ENCODE measurements at places on chromosomes 1 and 21.

DNA sequence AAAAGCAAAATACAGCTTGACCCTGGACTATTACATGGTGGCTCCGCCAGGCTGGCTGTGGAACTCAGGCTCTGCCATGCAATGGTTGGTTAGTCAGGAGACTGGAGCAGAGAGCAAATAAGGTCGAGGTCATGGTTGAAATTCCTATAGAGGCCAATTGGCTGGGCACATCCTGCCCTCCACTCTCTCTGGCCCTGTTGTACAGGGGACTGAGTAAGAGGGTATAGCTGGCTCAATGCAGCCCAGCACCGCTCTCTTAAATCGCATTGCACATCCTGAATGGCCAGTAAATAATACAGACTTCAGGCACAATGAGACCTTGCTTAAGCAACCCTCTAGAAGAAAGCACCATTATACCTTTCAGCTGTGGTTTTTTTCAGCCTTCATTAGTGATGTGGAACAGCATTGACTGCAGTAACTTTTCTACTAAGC lies 59.3 kb upstream of the PPP2R5A start:
- DNase-seq = no peak

DNA sequence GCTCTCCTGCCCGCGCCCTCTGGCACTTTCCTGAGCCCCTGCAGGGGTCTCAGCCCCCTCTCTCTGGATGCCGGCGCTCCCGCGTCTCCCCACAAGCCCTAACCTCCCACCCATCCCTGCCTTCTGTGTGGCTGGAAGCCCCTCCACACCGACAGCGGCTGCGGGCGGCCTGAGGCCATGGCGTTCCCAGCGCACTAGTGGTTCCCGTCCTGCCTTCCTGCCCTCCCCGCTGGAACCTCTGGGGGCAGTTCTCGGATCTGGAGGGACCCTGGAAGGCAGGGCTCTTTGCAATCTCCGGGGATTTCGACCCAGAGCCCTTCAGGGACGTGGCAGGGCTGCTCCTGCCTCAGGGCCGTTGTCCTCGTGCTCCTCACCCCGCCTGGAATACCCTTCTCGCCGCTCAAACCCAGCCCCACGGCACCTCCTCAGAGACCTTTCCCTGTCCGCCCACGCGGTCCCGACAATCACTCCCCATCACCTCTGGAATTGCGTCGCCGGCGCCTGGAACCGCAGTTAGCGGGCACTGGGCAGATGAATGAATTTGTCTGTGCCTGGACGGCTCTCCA lies 493 bp upstream of the ESPN start:
- no peak for DNase-seq

- no peak for DNase-seq
Observed at GRCh38 chr1:43035821-43036741, 77.4 kb upstream of the SLC2A1 start.

- no peak for DNase-seq
Observed at GRCh38 chr1:7109901-7110300, 324.6 kb downstream of the CAMTA1 start.

- DNase-seq = no peak
Observed at GRCh38 chr1:90831910-90832309, 114.8 kb upstream of the BARHL2 start.

DNA sequence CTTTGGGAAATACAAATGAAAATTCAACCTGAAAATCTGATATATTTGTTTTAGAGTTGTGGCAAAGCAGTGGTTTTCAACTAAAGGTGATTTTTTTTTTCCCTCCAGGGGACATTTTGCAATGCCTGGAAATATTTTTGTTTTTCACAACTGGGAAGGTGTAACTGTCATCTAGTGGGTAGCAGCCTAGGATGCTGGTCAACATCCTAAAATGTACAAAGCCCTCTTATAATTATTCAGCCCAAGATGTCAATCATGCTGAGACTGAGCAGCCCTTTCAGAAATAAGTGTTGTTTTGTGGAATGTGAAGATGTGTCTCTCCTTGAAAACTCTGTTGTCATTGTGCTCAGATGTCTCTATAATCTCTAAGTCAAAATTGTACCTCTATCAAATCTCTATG lies 95.2 kb upstream of the NCAM2 start:
- DNase-seq = no peak

DNA sequence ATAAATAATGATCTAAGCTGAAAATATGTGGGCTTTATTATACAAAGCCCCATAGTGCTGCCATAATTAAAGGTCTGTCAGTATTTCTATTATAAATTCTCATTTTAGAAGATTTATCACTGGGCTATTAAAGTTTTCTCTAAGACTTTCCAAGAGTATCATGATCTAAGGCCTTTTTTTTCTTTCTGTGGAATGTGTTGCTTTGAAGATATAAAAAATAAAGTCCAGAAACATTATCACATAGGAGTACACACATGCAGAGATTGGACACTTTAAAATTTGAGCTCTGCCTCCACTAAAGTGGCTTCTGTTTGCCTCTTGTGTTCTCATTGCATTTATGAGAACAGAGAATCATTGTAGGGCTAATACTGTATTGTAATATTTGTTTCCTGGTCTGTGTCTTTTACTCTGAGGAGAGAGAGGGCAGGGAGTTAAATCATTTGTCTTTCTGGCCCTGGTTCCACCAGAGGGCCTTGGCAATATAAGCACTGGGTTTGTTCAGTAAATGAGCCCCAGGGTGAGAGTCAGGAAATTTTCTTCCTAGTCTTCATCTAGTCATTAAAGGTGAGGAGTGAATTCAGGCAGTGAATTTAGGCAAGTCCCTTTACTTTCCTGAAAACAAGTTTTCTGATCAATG lies 70.2 kb downstream of the NFIA start:
- no peak for DNase-seq

DNA sequence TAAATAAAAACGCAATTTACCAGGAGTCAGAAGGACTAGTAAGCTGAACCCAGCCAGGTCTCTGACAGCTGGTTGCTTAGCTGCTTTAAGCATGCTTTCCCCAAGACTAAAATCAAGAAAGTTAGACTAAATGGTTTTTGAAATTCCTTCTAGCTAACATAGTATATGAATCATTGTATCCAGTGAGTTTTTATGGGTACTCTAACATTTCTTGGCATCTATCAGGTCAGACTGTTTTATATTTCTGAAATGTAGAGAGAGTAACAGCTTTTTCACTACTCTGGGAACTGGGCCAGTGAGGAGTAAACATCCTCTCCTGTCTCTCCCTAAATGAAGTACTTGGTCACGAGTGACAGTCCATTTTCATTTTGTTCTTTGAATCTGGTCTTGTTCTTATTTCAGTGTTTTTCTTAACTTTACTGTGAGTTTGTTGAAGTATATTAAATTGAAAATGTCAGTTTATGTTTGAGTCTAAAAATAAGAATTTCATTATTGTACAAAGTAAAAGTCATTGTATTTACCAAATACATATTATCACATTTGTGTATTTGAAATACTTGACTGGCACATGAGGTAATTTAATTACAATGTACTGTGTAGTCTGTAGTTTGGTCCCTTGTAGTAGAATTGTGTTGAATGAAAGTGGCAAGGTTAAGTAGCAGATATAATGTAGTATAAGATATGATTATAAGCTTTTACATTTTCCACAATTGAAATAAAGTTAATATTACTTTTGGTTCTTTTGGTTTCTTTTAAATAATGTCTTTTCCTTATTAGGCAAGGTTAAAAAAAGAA lies 47.6 kb downstream of the PKN2 start:
- DNase-seq = peak; percentile 15

DNA sequence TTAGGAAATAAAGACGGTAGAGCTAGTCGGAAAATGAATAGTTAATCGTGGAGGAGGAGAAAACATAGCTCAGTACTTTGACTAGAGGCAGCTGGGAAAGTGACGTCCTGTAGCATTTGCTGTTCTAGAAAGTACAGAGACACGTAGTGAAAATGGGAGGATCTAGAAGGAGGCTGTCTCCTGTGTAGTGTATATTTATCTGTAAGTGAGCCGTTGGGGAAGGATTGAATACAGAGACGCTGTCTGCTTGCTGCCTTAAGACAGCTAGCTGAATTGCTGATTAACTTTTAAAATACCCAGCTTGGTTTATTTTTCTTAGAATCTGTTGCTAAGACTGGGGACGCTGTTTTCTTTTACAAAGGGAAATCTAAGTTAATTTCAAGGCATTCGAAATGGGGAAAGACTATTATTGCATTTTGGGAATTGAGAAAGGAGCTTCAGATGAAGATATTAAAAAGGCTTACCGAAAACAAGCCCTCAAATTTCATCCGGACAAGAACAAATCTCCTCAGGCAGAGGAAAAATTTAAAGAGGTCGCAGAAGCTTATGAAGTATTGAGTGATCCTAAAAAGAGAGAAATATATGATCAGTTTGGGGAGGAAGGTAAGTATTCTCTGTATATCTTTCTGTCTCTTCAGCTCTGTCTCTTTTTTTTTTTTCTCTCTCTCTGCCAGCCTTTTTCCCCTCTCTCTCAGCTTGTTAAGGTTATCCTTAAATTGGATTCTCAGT lies at the start of gene DNAJB4:
Gene DNAJB4, plus strand, starts transcription at position 221 of the 729 bp plus-strand sequence. Its CDS starts 172 bp downstream, at position 393.
- DNase-seq = peak; percentile 71

DNA sequence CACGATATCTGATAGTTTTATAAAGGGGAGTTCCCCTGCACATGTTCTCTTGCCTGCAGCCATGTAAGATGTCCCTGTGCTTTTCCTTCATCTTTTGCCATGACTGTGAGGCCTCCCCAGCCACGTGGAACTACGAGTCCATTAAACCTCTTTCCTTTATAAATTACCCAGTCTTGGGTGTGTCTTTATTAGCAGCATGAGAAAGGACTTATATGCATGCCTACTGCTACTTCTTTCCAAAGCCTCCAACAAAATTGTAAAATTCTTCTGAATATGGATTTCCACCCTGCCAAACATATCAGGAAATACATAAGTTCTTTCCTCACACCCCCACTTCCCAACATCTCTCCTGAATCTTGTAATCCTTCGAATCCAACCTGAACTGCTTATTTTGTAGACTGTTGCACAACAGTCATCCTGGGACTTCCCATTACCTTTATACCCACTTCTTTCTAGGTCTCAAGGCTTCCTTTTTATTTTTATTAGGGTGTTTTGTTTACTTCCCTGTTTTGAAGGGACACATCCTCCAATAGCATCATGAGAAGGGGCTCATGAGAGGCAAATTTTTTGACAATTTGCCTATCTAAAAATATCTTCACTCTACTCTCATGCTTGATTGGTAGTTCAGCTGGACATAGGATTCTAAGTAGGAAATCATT lies 67.5 kb upstream of the MUTYH start:
- no peak for DNase-seq

DNA sequence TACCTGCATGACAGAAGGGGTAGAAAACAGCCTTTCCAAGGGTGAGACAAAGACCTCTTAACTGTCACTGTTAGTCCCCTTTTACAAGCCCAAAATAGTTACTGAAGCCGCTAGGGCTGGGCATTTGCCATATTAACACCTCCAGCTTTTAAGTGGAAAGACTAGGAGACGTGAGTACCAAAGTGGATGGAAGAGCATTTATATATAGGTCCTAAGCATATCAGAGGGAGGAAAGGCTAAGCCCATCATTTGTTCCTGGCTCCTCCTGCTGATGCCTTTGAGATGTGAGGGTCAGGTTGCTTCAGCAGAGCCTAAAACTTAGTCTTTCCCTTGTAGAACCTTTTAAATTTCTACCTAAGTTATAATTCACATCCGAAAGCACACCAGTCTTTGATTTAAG lies 25.7 kb upstream of the APOBEC4 start:
- DNase-seq = no peak

DNA sequence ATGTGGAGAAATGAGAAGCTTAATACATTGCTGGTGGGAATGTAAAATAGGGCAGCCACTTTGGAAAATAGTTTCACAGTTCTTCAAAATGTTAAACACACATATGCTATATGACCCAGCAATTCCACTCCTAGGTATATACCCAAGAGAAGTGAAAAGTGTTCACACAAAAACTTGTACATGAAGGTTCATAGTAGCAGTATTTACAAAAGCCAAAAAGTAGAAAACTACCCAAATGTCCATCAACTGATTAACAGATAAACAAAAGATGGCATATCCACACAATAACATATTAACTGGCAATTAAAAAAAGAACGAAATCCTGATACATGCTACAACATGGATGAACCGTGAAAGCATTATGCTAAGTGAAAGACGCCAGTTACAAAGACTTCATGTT lies 33.7 kb downstream of the ARHGEF11 start:
- no peak for DNase-seq

- DNase-seq = no peak
Observed at GRCh38 chr21:46151989-46152926, 3.1 kb downstream of the FTCD start.

GRCh38 chr1:12756768-12757413 lies 10.9 kb downstream of the CFAP107 start:
- no peak for DNase-seq

DNA sequence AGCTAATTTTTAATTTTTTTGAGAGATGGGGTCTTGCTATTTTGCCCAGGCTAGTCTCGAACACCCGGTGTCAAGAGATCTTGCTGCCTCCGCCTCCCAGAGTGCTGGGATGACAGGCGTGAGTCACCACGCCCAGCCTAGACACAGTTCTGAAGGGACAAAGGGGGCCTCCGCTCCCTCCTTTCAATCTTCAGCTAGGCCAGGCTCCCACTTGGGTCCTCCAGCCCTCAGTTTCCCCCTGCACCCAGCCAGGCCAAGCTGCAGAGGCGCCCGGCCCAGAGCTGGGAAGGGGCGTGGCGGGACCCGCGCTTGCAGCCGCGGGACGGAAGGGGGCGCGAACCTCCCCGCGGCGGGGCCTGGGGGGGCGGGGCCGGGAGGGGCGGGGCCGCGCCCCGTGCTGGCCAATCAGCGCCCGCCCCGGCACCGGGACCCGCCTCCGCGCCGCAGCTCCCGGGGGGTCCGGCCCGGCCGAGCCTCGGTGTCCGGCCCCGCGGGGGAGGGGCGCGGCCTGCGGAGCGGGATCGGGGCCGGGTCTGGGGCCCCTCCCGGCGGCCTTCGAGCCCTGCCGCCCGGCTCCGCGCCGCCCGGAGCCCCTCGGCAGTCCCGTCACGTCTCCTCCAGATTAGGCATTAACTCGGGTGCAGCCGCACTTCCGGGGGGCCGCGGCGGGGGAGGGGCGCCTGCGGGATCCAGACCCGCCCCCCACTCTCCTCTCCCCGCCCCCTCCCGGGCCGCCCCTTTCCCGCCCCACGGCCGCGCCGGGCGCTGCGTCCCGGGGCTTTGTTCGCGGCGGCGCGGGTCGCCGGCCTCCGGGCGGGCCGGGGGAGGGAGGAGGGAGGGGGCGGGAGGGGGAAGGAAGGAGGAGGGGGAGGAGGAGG lies 559 bp upstream of the AGRN start:
- no peak for DNase-seq

GRCh38 chr1:98749152-98749756 lies 87.7 kb downstream of the SNX7 start:
- DNase-seq = no peak

- no peak for DNase-seq
Observed at GRCh38 chr1:10149231-10149630, 61.1 kb upstream of the KIF1B start.
